Vagina (tissue), 2 donors: ENCODE measurements at places on chromosomes 6 and 20.

DNA sequence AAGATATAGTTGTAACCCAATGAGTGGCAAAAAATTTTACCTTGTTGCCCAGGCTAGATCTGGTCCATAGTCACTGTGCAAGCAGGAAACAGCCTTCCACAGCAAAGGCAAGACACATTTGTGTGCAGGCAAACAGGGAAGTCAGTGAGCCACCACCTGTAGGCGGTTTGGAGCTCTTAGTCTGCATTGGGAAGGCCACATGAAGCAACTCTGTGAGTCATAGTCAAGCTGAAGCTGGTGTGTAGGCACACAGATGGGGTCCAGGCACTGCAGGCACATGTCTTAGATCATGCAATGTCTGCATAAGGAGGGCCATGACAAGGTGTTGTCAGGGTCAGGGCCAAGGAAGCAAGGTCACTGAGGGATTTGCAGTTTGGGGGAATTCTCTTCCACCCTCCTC is 543.2 kb upstream of the EPHA7 start:
- DNase-seq: no peak

GRCh38 chr6:153074761-153075160 is 56.3 kb downstream of the RGS17 start:
- no peak for DNase-seq

DNA sequence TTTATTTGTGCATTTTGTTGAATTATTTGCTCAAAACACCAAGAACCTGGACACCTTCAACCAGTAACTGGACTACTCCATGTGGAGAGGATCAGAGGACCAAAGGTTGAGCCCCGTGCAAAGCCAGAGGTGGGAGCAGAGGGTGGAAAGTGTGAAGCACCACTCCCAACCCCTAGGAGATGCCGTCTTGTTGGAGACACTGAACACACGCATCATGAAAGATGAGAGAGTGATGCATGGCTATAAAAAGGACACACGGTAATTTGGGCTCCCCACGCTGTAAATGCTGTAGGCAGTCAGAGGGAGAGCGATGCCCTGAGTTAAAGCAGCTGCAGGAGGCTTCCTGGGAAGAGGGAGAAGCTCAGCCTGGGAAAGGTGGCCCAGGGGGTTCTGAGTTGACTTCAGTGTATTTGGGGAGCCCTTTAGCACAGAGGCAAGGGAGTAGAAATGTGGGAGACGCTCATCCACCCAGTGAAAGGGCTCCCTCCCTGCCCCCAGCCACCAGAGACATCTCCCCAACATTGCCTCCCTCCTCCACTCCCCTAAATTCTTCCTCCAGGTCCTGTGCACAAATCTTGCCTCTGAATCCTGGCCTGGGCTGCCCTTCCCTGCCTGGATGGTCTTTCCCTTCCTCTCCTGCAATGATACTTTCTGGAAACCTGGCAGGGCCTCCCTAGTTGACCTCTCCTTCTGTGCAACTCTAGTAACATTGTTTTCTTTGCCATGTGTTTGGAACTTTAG is 55.8 kb upstream of the IYD start:
- no peak for DNase-seq

GRCh38 chr6:134984821-134985220 is 34.9 kb upstream of the ALDH8A1 start:
- no peak for DNase-seq

DNA sequence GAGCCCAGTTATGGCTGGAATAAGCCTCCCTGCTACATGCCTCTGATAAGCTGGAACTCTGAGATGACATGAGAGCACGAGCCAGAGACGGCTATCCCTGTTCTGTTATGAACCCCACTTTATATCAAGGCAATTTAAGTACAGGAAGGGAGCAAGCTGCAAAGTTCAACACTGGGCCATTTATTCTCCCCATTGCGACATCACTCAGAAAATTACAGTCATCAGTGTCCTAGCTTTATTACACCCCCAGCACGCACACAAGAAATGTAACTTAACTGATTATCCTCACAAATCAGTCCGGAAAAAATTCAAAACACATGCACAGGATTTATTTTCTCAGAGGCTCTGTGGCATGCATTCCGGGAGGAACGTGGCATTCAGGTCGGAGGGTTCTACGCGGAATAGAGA is 125.3 kb upstream of the SLC2A12 start:
- no peak for DNase-seq

- DNase-seq: no peak
Measured at GRCh38 chr6:2507016-2507415, 243.7 kb downstream of the MYLK4 start.

DNA sequence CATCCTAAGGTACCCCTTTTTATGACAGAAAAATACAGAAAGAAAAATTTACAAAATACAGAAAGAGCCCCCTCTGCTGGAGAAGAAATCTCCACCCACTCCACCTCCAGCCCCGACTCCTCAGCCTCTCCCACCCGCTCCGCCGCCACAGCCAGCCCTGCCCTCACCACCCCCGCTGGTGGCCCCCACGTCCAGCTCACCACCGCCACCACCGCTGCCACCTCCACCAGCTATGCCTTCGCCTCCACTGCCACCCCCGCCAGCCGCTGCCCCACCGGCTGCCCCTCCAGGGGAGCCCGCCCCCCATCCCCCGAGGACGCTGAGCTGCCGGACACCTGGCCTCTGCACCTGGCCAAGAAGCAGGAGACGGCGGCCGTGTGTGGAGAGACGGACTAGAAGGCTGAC is 17.7 kb downstream of the WFDC2 start:
- DNase-seq: no peak

- DNase-seq: no peak
Measured at GRCh38 chr6:12976366-12976765, 259.8 kb downstream of the PHACTR1 start.

DNA sequence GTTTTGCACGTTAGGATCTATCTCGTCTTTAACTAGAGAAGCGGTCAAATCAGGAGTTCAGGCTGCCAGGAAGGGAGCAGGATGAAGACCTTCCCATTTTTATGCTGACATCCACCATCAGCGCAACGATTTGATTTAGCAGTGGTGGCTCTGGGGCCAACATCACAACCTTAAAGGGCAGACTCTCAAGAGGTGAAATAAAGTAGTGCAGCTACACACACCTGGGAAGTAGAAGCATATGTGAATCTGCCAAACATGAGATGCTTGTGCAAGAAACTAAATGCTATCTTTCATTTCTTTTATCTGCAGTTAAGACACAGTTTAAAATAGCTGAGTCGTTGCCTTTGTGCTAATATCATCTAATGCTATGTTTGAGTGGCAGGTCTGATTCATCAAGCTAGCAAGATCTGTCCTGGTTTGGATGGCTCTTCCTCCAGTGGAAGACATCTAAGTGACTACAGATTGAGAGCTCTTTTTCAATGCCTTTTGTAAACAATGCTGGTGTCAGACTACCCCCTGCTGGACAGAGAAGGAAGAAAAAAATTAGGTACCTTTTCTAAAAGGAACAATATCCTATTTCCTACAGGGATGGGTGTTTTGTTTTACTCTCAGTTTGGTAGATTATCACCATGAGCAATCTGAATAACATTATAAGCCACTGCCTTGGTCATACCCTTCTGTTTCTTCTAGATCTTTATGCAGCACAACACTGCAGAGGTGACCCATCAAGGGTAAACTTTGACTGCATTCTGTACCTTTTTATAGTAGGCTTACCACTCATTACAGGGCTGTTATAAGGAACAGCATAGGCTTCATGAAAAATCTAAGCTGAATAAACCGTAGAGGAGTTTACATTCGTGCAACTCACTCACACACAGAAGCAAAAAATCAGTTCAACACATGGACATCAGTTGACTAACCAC is 171.6 kb upstream of the FBXL4 start:
- no peak for DNase-seq

GRCh38 chr20:62156592-62157386 is 13.2 kb downstream of the SS18L1 start:
- no peak for DNase-seq

DNA sequence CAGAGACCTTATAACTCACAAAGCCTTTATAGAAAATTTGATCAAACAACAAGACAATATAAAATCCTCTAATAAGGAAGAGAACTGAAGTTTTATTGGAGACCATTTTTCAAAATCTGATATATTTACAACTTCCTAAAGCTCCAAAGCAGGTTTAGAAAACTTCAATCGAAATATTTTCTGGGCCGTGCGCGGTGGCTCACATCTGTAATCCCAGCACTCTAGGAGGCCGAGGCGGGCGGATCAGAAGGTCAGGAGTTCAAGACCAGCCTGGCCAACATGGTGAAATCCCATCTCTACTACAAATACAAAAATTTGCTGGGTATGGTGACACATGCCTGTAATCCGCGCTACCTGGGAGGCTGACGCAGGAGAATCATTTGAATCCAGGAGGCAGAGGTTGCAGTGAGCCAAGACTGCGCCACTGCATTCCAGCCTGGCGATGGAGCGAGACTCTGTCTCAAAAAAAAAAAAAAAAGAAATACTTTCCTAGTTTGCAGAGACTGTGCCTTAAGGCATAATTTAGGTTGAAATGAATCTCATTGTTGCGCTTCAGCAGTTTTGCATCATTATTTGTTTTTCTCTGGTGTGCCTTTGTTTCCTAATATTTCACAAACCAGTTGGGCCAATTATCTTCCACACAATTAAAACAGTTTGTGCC is 60.6 kb upstream of the ASIP start:
- DNase-seq: no peak

DNA sequence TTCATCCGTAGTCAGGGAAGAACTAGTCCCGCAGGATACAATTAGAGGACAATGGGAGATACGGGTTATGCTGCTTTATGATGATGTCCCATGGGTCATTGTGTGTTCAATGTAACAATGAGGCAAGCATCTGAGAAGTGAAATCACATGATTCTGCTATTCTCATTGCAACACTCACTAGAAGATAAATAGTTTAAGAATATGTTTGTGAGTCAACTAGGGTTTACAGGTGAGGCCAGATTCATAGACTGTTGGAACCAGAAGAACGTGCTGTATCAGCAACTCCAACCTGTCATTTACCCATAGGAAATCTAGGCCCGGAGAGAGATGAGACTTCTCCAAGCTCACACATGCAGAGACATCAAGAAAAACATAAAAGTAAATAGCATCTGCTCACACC is 80.8 kb downstream of the SCML4 start:
- no peak for DNase-seq

DNA sequence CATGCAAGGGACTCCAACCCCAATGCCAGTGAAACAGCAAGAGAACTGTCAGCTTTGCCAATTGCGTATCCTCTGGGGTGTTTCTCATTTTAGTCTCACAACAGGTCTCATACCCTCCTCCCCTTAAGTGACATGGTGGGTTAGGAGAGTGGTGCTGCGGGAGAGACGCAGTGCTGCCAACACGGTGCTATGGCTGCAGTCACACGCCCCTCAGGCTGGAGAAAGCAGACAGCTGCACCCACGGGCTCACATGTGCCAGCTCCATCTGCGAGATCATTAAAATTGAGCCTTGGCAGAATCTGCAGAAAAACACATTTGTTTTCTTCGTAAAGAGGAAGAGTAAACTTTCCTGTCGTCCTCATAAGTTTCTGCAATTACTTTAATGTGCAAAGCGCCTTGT is 114.7 kb downstream of the ANKRD60 start:
- no peak for DNase-seq

DNA sequence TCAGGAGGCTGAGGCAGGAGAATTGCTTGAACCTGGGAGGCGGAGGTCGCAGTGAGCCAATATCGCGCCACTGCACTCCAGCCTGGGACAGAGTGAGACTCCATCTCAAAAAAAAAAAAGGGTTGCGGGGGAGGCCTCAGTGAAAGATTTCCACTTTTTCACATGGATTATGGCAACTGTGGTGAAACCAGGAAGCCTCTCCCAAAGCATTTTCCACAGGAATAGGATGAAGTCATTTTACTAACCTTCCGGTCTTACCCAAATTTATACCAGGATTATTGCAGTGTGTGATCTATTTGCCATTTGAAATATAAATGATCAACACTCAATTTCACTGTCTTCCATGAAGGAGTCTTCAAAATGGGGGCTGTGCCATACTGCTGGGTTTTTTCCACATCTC is 93.6 kb upstream of the FAM8A1 start:
- no peak for DNase-seq

DNA sequence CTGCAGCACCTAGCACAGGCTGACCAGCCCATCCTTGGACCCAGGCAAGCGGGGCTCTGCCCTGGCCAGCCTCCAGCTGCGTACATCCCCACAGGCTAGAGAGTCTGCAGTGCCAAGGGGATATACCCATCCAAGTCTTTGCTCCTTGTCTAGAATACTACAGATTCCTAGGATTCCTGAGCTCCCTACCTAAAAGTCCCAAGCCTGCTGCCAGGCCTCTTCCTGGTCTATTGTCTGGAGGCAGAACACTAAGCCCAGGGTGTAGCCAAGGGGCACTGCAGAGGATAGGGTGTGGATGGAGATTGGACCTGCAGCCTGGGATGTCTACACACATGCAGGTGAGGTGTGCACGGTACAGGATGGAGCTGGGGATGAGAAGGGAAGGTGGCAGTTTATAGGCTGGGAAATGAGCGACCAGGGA is 90.0 kb upstream of the SIRPA start:
- peak; percentile 82 for DNase-seq

- DNase-seq: peak; percentile 93
Measured at GRCh38 chr20:40741507-40742106, 52.6 kb upstream of the MAFB start.

DNA sequence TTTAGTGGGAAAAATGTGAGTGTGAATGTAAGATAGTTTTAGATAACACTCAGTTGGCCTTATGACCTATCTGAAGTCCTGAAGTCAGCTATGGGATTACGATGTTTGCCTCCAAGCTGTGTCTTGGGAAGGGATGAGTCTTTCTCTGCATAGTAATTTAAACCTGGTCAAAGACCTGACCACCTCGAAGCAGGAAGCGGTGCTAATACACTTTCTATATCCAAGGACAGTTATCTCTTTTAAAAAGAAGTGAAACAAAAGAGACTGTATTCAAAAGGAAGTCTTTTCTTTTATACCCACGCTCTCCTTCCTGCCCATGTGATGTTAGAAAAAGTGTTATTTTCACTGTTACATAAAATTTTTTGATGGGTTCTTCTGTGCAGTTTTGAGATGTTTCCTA is 94.9 kb downstream of the JARID2 start:
- DNase-seq: no peak

- no peak for DNase-seq
Measured at GRCh38 chr6:55175078-55176049, 1.0 kb downstream of the HCRTR2 start.

DNA sequence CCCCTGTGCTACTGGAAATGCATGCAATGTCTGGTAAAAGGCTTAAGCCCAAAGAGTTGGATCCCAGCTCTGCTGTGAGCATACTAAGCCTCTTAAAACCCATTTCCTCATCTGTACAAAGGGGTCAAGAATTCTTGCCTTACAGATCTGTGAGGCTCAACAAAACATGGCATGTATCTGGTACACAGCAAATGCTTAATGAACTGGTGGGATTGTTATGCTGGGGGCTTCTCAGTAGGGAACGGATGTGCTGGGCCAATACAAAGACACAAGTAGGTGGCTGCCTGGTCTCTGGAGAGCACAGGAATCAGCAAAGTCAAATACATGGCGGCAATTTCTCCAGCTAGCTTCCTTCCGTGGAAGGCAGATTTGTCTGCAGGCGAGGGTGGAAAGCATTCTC is 62.3 kb downstream of the LAMP5 start:
- no peak for DNase-seq

DNA sequence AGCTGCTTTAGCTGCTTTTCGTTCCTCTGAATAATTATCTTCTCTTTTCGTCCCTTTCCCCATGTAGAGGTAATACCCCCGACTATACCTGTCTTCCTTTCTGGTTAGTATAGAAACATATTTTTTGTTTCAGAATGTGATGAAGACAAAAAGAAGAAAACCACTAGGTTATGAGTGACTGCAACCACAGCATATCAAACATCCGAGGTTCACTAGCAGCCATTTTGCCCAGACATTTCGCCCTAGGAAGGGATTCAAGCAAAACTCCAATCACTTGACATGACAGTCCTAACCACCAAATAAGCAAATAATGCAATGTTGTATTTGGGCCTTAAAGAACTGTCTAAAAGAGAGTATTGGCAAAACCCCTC is 9.4 kb downstream of the SNX5 start:
- no peak for DNase-seq
